ENCODE measurements at places on chromosomes 11 and 22.

- no peak for DNase-seq
Observed at GRCh38 chr22:49815641-49816091, 12.0 kb downstream of the BRD1 start.

GRCh38 chr11:123546515-123546914, 107.9 kb downstream of the SCN3B start:
- no peak for DNase-seq

- DNase-seq: no peak
Observed at GRCh38 chr11:26739366-26740073, 17.7 kb upstream of the SLC5A12 start.

GRCh38 chr22:46086577-46087335, 63.6 kb upstream of the PPARA start:
- no peak for DNase-seq

DNA sequence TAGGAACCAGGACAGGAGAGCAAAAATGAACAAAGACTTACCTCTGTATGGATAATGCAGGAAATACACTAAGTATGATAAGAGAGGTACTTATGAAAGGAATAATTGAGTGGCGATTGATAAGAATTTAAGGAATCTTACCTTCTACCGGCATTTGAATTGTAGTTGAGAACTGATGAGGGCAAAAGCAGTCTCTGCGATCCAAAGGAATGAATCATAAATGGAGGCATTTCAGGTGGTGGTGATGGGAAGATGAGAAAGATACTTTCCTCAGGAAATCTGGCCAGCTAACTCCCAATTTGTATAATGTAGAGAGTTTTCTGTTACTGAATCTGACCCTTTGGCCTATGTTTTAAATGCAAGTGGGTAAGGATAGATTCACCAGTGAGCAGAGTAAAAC, 71.9 kb upstream of the C11orf87 start:
- no peak for DNase-seq

DNA sequence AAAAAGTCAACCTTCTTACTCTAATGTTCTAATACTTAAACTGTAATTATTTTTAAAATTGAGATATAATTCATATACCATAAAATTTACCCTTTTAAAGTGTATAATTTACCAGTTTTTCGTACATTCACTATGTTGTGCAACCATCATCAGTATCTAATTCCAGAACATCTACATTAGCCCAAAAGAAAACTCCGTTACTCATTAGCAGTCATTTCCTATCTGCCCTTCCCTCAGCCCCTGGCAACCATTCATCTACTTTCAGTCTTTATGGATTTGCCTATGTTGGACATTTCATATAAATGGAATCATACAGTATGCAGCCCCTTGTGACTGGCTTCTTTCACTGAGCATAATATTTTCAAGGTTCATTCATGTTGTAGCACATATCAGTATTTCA, 22.2 kb downstream of the SGSM3 start:
- DNase-seq: no peak

GRCh38 chr11:114179234-114179941, 116.8 kb upstream of the NNMT start:
- DNase-seq: peak; percentile 100

GRCh38 chr11:118291477-118292135, 12.9 kb upstream of the CD3E start:
- no peak for DNase-seq

- no peak for DNase-seq
Observed at GRCh38 chr11:83115551-83115950, 41.4 kb upstream of the PCF11 start.

- DNase-seq: peak; percentile 90
Observed at GRCh38 chr11:121067453-121067852, 33.6 kb upstream of the TECTA start.

GRCh38 chr11:83033972-83034672, 37.6 kb downstream of the RAB30 start:
- no peak for DNase-seq

GRCh38 chr22:49747130-49747529, 80.5 kb downstream of the BRD1 start:
- DNase-seq: no peak

- no peak for DNase-seq
Observed at GRCh38 chr22:45211848-45212247, 28.8 kb downstream of the KIAA0930 start.

- DNase-seq: no peak
Observed at GRCh38 chr11:68541991-68542390, 81.4 kb downstream of the PPP6R3 start.

DNA sequence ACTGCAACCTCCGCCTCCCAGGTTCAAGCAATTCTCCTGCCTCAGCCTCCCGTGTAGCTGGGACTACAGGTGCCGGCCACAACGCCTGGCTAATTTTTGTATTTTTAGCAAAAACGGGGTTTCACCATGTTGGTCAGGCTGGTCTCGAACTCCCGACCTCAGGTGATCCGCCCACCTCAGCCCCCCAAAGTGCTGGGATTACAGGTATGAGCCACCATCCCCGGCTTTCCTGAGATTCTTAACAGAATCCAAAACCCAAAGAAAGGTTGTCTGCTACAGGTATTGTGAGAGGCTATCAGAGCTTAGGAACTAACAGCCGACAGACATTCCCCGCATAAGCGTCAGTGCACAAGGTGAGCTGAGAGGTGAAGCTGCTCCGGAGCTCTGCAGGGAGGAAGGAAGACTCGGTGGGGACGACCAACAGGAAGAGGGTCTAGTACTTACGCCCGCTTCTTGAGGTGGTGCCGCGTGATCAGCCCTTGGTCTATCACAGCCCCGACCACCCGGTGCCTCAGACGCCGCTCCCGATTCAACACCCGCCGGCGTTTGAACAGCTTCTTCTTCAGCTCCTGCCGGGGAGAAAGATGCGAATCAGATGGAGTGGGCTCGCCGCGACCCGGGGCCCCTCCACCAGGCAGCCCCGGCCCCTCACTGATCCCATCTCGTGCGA, 470 bp downstream of the C11orf98 start:
- no peak for DNase-seq

DNA sequence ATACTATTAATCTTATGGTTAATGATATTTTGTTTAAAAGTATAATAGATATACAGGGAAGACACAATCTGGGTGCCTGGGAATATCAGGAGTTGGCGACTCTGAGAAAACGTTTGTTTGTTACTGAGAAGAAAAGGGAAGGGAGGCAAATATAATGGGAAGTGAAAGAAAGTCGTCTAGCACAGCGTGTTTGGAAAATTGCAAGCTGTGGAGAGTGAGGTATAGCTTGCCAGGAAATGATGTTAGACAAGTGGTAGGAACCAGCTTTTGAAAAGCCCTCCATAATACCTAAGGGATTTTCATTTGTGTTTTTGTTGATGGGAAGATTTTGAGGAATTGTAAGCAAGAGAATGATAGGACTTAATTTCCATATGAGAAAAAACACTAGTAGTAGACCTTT, 322.2 kb downstream of the LUZP2 start:
- no peak for DNase-seq

- no peak for DNase-seq
Observed at GRCh38 chr11:64000740-64001483, 14.7 kb downstream of the OTUB1 start.

- peak; percentile 25 for DNase-seq
Observed at GRCh38 chr11:125345421-125346178, 150.5 kb downstream of the FEZ1 start.

- DNase-seq: no peak
Observed at GRCh38 chr22:32075997-32076760, 33.1 kb downstream of the SLC5A1 start.

- DNase-seq: no peak
Observed at GRCh38 chr11:35617687-35618496, at the start of gene FJX1. Gene FJX1, plus strand, starts transcription at chr11:35618460. Its CDS starts 177 bp downstream, at chr11:35618637.

DNA sequence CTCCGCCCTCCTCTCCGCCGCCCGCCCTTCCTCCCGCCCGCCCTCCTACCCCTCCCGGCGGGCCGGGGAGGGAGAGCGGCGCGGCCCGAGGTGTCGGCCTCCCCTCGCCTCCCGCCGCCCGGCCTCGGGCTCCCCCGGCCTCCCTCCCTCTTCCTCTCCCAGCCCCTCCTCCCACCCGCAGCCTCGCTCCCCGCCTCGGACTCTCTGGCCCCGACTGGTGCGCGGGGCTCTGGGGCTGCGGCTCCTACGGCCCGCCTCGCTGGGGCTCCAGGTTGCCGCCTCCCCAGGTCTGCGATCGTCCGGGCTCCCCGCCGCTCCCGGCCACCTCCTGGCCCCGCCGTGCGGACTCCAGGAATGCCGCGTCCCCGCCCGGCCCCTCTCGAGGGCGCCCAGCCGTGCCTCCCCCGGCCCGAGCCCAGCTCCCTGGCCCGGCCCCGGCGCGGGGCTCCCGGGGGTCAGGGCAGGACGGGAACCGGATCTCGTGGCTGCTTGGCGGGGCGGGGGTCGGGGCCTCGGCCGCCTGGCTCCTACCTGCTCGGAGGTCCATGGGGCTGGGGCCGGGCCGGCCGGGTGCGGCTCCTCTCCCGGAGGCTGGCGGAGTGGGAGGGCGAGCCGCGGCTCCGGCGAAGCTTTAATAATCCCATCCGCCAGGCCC, at the start of gene CLCF1:
CLCF1 (minus strand) TSS at position 606 of the 655 bp plus-strand sequence; CDS start at position 547, 59 bp downstream.
- no peak for DNase-seq

- no peak for DNase-seq
Observed at GRCh38 chr11:21456186-21456585, 736.7 kb upstream of the ANO5 start.

- no peak for DNase-seq
Observed at GRCh38 chr22:37497062-37497599, 10.9 kb upstream of the MFNG start.

DNA sequence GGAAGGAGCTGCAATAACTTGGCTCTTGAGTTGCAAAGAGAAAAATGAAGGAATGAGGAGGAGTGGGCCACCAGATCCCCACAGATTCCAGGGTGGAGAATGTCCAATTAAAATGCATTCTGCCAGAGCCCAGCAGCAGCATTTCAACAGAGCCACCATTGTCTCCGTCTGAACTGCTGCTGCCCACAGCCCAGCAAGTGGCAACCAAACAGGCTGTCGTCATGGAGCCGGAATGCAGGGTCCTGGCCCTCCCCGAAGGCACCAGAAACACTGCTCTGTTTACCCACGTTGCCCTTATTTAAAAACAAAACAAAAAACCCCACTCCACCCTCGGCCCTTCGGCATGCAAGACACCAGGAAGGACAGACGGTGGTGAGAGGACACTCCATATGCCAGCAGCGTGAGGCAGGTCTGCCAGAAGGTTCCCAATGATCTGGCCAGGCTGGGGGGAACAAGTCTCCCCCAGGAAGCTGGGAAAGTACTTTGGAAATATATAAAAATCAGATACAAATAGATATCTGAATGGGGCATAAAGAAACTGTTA, 32.5 kb downstream of the PLEKHA7 start:
- no peak for DNase-seq

DNA sequence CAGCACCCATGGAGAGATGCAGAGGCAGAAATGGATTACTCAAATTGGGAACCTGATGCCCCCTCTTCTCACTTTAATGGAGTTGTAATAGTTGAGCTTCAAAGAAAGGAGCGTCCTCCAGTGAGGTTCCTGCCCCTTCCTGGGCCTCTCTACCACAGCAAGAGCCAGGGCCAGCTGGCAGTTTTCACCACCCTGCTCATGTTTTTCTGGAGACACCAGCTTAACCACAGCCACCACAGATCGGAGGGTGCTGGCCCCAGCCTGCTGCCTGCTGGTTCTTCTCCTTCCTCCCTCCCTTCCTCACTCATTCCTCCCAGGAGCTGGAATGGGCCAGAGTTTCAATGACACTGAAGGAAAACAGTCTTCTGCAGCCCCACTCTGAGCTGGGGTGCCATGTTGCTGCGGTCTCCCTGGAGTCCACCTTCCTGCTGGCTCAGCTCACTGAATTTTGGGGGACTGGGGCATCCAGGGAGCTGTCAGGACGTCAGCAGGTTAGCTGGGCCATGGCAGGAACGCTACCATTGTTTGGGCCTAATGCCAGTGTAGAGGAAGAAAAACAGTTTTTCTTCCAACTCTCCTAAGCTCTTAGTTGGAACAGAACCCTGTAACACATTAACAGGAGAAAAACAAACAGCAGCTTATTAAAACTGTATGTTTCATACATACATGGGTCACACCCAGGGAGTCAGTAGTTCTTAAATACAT, 57.7 kb downstream of the TRAF6 start:
- no peak for DNase-seq

GRCh38 chr11:84905411-84905810, 721.7 kb downstream of the DLG2 start:
- DNase-seq: no peak

- no peak for DNase-seq
Observed at GRCh38 chr22:20563466-20563906, 56.1 kb downstream of the MED15 start.

DNA sequence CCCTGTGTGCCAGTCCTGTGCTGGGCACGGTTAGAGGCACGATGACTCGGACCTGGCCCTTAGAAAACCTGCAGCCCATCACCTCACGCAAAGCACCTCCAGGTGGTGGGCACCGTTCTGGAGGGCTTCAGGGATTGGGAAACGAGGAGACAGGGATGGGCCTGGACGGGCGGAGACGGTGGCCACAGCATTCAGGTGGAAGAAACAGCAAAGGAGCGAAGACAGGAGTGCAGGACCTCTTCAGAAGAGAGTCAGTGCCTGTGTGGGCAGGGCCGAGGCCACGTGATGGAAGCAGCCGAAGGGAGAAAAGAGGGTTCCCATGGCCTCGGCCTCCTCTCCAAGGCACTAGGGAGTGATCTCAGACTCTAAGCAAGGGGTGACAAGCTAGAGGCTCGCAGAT, 8.1 kb upstream of the SLC22A12 start:
- no peak for DNase-seq

- no peak for DNase-seq
Observed at GRCh38 chr22:23183061-23183698, 2.9 kb downstream of the BCR start.

- DNase-seq: no peak
Observed at GRCh38 chr22:24550902-24551435, 4.0 kb downstream of the GUCD1 start.

GRCh38 chr11:92251980-92252379, 27.4 kb downstream of the FAT3 start:
- no peak for DNase-seq

GRCh38 chr11:280706-281485, 2.7 kb downstream of the NLRP6 start:
- no peak for DNase-seq

GRCh38 chr22:44439356-44440223, 58.4 kb downstream of the RTL6 start:
- no peak for DNase-seq

DNA sequence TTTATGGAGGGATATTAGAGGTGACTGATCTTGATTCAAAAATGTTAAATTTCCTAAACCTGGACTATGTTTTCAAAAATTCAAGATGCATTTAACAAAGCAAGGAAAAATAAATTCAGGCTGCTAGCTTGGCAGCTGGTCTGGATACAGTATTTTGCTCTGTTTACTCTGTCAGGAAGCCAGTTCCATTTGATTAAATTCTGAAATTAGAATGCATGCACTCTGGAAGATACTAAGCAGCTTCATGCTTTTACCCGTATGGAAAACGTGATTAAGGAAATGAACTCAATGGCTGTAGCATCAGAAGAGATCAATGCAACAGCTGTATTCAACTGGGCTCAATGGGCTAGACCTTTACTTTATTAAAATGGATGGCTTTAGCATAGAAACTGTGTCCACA, 14.2 kb downstream of the C11orf71 start:
- DNase-seq: no peak

DNA sequence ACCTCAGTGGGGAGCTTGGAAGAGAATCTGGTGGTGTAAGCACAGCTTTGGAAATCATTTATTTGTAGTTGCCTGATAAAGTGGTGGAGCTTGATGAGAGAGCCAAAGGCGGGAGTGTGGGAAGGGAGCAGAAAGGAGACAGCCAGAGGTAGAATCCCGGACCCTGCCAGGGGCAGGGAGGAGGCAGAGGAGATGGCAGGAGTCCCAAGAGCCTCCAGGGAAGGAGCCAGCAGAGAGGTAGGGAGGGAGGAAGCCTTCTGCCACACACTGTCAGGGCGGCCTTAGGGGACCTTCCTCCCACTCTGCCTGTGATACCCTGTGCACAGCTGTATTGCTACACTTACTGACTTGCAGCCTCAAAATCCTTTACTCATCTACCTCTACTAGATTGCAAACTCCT, 15.4 kb downstream of the SCUBE2 start:
- no peak for DNase-seq
